ENCODE measurements at places on chromosomes 11 and 22.
A peak's percentile ranks its signal among the peaks of the same experiment; 100 is the strongest.

DNA sequence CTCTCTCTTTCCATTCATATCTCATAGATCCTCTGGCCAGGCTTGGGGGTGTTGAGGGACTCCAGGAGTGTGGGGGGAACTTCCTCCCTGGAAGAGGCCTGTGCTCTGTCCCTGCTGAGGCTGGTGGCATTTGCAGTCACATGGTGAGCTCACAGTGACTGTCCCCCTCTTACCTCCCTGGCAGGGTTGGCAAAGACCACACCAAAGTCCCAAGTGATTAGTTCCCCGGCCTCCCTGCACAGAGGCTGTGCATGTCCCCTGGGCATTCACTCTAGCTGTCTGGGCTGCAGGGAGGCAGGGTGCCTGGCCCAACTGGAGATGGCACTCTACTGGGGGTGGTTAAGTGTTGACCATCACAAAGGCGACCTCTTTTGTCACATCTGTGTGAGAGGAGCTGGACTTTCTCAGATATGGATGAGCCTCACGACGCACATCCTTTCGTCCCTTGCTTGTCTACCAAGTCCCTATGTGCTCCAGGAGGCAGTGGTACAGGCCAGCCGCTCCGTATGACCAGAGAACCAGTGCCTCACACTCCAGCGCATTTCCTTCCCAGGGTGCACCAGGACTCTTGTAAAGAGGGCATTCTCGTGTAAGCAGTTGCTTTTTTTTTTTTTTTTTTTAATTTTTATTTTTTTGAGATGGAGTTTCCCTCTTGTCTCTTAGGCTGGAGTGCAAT, 8.8 kb downstream of the TANGO2 start:
- no peak for DNase-seq

- DNase-seq, result no peak
Measured at GRCh38 chr11:131750692-131751091, 380.3 kb downstream of the NTM start.

- DNase-seq, result peak; percentile 79
Measured at GRCh38 chr11:63999349-64000025, 13.2 kb downstream of the OTUB1 start.

DNA sequence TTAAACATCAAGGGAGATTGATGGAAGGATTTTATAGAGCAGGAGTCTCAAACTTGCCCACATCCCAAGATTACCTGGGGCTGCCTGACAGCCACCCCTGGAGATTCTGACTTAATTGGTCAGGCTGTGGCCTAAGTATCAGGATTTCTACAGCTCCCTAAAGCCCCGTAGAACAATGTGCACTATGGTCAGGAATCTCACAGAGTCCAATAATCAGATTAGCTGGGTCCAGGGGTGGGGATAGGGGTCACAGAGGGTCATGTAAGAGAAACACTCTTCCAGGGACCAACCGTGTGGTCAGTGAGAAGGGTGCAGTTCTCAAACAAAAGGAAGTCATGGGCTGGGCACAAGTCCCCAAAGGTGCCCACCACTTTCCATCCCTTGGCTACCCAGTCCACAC, 20.5 kb upstream of the FBLN1 start:
- DNase-seq, result no peak

DNA sequence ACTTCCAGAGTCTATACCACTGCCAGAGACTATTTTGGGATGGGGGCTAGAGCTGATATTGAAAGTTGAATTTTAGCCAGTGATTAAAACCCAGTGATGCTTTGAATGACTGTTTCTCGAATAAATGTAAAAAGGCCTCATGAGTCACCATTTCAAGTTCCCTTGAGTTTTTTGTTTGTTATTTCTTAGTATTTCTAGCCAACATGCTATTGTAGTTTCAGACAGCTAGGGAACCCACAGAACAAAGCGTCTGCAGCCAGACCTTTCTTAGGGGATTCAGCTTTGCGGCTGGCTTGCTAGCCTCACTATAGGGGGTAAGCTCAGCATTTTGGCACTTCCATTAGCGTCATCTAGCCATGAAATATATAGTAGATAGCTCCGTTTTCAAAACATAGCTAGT, 66.5 kb downstream of the DBX1 start:
- no peak for DNase-seq

DNA sequence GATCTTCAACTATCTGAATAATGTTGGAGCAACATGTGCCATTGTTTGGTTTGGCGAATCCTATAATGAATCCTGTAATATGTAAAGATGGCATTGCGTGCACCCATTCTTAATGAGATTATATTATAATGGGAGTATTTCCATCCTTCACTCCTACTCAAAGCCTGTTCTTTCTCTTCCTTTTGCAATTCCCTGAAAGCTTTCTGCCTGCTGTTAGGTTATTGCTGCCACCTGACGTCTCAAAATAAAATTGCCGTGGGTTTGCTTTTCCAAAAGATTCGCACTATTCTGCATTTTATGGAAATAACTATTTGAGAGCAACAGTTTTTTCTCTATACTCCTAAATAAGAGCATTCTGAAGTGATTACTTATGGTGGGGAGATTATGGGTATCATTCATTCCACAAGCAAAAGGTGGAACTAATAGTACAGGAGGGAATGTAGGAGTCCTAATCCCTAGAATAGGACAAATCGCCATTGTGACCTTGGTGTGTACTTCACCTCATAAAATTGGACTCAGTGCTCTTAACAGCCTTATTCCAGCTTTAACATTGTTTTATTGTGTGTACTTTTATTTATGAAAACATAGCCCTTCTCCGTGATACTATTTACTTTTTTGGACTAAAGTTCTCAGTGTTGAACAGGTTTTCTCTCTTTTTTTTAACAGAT, 69.6 kb upstream of the ALKBH3 start:
- DNase-seq, result peak; percentile 58

- peak; percentile 18 for DNase-seq
Measured at GRCh38 chr11:109853156-109853776, 239.9 kb upstream of the ZC3H12C start.

GRCh38 chr22:41470886-41471285, 2.0 kb downstream of the ACO2 start:
- DNase-seq, result no peak

DNA sequence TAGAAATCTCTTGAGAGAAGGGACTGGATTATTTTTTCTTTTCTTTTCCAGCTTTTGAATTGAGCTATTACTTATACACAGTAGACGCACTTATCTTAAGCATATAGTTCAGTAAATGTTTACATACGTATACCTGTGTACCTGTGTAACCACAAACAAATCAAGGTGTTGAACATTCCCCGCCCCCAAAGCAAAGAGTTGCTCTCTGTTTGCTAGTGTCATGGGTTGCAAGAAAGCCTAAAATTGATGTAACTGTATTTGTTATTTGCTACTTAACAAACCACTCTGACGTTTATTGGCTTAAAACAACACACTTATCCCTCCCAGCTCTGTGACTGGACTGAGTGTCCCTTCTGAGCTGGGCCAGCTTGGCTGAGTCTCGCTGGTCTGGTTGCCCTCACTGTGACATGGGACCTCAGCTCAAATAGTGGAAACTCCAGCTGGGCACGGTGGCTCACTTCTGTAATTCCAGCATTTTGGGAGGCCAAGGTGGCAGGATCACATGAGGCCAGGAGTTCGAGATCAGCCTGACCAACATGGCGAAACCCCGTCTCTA, 25.4 kb upstream of the CABP2 start:
- DNase-seq, result no peak

DNA sequence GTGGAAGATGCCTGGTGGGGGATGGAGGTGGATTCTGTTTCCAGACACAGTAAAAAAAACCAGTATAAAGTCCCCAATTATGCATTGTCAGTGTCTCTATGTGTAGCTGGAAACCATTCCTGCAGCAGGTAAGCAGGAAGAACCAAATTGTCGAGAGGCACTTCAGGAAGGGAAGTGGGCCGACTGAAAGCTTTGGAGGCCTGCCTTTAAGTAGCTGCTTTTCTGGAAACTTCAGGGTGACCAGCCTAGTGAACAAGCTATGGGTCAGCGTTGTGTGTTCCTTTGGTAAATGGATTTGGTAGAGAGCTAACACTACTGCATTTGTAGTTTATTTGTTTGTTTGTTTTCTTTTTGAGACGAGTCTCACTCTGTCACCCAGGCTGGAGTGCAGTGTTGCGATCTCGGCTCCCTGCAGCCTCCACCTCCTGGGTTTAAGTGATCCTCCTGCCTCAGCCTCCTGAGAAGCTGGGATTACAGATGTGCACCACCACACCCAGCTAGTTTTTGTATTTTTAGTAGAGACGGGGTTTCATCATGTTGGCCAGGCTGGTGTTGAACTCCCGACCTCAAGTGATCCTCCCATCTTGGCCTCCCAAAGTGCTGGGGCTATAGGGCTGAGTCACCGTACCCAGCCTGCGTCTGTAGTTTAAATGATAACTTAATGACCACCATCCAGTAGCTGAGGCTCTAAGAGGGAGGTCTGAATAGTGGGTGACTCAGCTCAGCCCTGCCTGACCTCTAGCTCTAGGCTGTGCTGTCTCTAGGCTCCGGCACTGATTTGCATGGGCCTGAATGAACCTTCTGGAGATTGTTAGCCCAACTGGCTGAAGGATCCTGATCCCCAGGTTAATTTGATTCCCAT, 12.8 kb downstream of the PTPRJ start:
- no peak for DNase-seq

DNA sequence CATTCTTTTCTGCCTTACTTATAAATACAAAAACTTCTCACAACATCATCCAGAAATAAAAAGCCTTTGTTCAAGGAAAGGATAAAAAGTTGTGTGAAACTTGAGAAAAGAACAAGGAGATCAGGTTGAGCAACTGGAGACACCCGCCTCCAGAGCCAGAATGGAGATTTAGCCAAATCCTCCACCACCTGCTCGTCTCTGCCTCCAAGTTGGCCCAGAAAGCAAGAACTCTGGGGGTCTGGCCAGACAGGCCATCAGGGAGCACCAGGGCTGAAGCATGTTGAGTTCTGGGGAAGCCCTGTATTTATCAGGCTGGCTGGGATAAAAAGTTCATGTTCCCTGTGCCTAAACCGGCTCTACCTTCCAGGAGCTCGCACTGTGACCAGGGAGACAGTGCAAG, 14.9 kb downstream of the SMCO4 start:
- DNase-seq, result no peak

DNA sequence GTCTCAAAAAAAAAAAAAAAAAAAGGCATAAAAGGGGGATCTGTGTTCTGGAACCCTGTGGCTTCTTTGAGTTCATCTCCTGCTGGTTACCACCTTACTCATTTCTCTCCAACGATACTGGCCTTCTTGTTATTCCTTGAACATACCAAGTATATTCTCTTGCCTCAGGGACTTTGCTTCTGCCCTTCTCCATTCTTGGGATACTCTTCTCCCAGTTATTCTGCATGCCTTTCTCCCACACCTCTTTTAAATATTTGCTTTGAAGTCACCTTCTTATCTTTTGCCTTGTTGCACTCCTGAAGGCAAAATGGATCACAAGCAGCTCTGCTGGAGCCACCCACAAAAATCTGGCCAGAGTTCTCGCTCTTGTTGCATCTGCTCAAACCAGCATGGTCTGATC, 76.0 kb upstream of the RRM1 start:
- no peak for DNase-seq

- DNase-seq, result no peak
Measured at GRCh38 chr11:18071098-18071705, 25.1 kb upstream of the TPH1 start.

- no peak for DNase-seq
Measured at GRCh38 chr22:40420341-40421081, 50.1 kb downstream of the SGSM3 start.

DNA sequence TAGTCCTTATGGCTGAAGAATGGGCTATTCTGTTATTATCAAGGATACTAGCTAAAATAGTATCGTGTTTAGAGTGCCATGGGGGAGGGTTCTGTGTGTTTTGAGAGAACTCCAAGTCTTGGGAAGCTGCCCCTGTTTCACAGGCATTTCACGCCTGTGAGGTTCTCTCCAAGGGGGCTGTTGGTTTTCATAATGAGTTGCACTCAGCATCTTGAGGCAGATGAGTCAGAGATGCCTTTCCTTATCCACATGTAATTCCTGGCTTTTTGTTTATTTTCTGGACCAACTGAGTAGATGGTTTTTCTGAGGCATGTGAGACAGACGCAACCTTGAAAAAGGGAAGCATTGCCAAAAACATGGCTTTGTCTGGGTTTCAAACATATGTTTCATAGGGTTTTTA, 203.7 kb downstream of the ARHGAP42 start:
- DNase-seq, result no peak

DNA sequence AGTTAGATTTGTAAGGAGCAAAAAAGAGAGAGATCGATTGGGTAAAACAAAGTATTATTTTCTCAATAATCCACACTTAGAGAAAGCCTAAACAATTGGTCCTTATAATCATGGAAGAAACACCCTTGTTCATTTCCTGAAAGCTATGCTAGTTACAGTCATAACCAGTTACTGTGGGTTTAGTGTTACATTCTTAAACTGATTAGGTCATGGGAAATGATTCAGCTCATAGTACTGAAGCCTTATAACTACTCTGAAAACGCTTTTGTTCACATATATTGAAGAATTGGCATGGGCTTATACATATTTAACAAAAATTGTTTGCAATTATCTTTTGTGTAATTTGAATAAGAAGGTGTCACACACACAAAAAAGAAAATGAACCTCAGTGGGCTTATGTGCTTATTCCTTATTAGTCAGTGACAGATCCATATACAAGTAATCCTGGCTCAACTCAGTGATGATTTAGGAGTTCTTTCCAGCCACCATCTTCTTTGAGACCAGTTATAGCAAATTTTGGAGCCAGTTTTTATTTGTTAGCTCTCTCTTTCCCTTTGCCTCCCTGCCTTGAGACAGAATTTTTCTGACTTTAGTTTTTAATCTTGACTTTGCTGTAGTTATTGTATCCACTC, 198.5 kb upstream of the CTSC start:
- DNase-seq, result no peak

- no peak for DNase-seq
Measured at GRCh38 chr11:103824116-103824515, 212.3 kb upstream of the DDI1 start.

GRCh38 chr22:43399338-43399979, 12.4 kb upstream of the MPPED1 start:
- DNase-seq, result no peak

DNA sequence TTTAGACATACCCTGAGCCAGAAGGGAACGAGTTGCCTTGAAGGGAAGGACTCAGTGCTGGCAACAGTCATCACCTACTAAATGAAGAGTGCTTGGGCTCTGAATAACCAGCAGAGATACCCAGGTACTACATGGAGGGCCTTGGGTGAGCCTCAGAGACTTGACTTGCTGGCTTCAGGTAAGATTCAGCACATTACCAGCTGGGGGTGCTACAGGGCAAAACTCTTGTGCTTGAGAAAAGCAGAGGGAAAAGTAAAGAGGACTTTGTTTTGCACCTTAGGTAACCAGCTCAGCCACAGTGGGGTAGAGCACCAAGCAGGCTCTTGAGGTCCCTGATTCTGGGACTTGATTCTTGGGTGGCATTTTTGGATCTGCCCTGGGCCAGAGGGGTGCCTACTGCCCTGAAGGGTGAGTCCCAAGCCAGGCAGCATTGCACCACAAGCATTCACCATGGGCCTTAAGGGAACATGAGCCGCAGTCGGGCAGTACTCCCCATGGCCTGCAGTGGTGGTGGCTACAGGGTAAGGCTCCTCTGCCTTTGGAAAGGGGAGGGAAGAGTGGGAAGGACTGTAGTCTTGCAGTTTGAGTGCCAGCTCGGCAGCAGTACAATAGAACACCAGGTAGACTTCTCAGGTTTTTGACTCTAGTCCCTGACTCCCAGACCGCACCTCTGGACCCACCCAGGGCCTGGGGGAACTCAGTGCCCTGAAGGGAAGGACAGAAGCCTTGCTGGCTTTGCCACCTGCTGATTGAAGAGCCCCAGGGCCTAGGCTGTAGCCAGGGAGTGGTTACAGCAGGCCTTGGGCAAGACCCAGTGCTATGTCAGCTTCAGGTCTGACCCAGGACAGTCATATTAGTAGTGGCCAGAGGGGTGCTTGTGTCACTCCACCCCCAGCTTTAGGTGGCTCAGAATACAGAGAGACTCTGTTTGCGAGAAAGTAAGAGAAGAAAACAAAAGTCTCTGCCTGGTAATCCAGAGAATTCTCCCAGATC, 22.7 kb upstream of the PLEKHA7 start:
- DNase-seq, result peak; percentile 20
